Erythroblast (primary cell): ENCODE measurements at places on chromosomes 1 and 21.

DNA sequence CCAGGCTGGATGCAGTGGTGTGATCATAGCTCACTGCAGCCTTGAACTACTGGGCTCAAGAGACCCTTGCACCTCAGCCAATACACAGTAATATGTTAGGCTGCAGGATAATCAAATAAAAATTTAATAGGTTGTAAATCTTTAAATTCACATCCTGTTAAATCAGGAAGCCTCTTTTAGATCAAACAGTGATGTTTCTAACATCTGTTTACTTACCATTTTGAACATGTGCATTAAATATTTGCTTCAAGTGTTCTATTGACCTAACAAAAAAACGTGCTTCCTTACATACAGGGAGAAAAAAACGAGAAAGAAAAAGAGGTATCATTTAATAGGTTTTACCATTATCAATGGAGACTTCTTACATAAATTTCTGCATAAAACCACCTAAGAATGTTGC lies 70.6 kb downstream of the IARS2 start:
- DNase-seq = no peak

- DNase-seq = no peak
Observed at GRCh38 chr21:35226968-35227744, 178.1 kb upstream of the RUNX1 start.

GRCh38 chr1:88647249-88647645 lies 36.8 kb upstream of the PKN2 start:
- peak; percentile 54 for DNase-seq

- DNase-seq = no peak
Observed at GRCh38 chr21:33847588-33848248, 67.9 kb downstream of the ATP5PO start.

- peak; percentile 14 for DNase-seq
Observed at GRCh38 chr1:70738624-70739023, 309.0 kb downstream of the PTGER3 start.

GRCh38 chr1:10934150-10934818 lies 78.2 kb upstream of the TARDBP start:
- DNase-seq = no peak

- DNase-seq = no peak
Observed at GRCh38 chr1:99577313-99577712, 68.6 kb upstream of the PALMD start.

GRCh38 chr1:220182111-220182510 lies 88.2 kb downstream of the IARS2 start:
- no peak for DNase-seq

GRCh38 chr1:28926629-28927265 lies 12.4 kb downstream of the EPB41 start:
- no peak for DNase-seq

GRCh38 chr1:210415846-210416448 lies 87.2 kb downstream of the HHAT start:
- DNase-seq = no peak

GRCh38 chr1:34331020-34331926 lies 154.6 kb downstream of the C1orf94 start:
- DNase-seq = no peak

GRCh38 chr1:33949570-33949969 lies 85.7 kb downstream of the HMGB4 start:
- DNase-seq = no peak

DNA sequence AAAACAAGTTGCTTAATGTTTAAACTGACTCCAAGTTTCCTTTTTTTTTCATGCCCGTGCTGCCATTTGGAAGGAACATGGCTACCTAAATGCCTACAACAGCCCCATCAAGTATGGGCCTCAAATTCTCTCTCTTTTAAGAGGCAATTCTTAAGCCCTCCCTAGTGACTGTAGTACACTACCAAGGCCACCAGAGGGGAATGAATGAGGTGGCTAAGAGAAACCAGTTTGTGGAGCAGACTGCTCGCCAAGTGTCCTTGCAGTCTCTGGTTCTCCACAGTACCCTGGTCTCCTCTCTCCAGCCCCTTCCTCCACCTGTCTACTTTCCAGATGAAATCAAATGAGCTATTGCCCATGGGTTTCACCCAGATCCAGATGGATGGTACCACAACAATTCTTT lies 1809.6 kb downstream of the BRINP3 start:
- DNase-seq = no peak

DNA sequence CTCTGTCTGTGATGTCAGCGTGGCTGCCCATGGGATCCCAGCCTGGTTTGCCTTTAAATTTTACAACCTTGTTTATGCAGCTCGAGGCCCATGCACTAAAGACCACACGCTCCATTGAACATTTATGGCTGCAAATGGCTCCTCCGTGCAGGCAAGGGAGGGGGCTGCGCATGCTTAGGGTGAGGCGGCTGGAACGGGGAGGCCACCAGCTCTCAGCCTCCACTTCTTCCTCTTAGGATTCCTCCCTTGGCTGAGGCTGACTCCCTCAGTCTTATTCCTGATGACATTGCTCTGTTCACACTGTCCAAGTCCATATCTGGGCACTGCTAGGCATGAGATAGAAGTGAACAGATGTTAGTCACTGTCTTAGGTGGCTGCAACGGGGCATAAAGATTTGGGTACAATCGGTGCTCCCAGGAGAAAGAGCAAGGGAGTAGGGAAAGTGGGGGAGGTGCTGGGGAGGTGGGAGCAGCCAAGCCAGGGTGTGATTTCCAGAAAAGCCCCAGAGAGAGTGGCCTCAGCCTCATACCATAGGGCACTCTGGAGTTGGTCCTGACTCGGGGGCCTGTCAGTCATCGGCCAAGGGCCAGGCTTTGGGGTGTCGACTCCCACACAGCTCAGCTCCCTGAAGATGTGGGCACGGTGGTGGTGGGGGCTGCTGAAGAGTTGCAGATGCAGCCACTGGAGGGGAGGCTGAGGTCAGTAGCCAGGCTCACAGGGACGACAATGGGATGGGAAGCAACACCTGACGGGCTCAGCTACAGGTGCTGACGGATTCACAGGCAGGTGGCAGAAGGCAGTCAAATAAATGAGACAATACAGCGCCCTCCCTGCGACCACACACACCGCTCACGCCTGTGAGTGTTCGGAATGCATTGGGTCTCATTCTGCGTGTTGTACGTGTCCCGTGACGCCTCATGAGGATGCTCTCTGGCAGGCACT lies 37.3 kb upstream of the ACTL8 start:
- no peak for DNase-seq

- DNase-seq = no peak
Observed at GRCh38 chr1:36464605-36465393, 615 bp upstream of the MRPS15 start.

DNA sequence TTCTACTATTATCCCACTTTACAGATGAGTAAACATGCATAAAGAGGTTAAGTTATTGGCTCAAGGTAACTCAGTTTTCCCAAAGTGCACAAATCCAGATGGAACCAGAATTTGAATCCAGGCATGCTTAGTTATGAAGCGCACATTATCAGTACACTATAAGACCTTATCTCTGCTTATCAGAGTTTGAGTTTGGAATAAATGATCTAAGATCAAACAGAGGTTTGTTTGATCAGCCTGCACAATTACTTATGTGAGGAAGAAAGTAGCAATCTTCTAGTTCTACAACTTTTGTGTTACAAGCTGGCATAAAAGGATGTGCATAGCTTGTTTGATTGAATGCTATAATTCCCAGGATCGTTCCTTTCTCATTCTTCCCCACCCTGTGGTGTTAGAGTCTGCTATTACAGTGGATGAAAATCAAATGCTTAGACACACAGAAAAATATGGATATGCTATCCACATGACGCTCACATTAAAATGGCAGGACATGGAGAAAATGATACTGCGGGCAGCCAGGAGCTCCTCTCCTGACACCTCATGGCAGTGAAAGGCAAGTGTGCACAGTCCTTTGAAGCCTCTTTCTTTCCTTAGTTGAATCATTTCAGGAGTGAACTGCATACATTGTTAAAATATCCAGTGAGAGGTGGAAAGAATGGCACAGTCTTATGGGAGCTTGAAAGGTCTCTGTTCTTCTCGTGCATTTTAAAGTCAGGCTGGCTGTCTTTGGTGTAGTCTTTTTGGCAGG lies 23.9 kb upstream of the PBX1 start:
- DNase-seq = no peak

GRCh38 chr1:75233302-75233929 lies 99.2 kb downstream of the LHX8 start:
- peak; percentile 34 for DNase-seq

DNA sequence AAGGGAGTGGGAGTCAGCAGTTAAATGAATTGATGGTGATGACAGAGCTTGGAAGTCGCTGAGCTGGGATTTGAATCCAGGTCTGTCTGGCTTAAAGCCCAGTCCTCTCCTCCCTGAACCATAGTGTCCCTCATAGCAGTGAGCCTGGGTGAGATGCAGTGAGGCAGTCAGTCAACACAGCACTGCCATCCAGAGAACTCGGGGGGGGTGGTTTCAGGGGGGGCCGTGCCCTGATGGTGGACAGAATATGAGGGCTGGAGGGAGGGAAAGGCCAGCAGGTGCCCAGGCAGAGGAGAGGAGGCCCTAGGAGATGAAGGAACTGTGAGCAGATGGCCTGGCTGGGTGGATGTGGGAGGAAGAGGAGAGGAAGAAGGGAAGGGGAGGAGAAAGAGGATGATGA lies 405.6 kb downstream of the PTPRU start:
- DNase-seq = no peak
